ENCODE measurements at places on chromosomes 1 and 21.

DNA sequence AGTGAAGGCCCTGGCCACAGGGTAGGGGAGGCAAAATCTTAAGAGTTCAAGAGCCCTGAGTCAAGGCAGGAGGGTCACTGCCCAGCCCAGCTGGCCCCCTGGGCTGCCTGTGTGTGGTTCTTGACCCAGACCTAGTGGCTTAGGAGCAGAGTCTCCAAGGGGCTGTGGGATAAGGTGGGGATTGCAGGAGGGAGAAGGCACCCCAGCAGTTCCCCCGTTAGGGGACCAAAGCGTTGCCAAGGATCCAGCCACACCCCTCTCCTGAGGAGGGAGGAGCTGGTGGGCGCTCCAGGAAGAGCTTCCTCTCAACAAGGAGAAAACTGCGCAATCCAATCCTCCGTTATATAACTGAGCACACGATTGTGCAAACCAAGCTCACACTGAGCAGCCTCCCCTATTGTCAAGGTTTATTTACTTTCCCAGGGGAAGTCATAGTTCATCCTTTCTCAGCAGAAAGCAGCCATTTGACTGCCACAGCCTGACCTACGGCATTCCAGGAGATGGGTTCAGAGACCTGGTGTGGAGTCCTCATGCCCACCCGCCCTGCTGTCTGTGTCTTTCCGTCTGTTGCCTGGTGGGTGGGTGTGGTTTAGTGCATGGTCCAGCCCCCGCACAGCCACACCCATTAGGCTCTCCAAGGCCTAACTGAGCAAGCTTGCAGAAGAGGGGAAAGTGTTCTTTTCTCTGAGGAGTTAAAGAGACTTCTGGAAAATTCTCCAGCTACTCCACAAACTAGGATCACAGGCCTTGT lies 3.5 kb downstream of the EPHX1 start:
- DNase-seq, result peak; percentile 81

DNA sequence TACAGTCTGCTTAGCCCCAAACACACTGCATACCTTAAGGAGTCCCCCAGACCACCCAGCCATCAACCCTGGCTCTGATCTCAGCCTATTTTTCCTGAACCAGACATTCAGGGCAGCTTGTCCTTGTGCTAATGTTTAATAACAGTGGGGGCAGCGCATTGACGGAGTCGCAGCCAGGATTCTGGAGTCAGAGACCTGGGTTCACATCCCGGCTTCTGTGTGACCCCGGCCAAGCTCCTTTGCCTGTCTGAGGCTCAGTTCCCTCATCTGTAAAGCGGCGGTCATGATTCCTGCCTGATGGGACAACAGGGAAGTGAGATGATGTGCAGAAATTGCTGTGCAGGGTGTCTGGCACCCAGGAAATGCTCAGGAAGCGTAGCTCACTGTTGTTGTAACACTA lies 63.1 kb downstream of the MATN1 start:
- no peak for DNase-seq

- DNase-seq, result no peak
These were observed 17.0 kb downstream of the AGT start for GRCh38 chr1:230696722-230697437.

GRCh38 chr1:86183810-86184209 lies 27.2 kb upstream of the COL24A1 start:
- no peak for DNase-seq

GRCh38 chr1:245962453-245962852 lies 544.6 kb downstream of the SMYD3 start:
- no peak for DNase-seq

GRCh38 chr1:74053407-74053806 lies 144.6 kb downstream of the LRRIQ3 start:
- DNase-seq, result no peak

- DNase-seq, result no peak
These were observed 49.2 kb upstream of the ATP5PO start for GRCh38 chr21:33964706-33965325.

DNA sequence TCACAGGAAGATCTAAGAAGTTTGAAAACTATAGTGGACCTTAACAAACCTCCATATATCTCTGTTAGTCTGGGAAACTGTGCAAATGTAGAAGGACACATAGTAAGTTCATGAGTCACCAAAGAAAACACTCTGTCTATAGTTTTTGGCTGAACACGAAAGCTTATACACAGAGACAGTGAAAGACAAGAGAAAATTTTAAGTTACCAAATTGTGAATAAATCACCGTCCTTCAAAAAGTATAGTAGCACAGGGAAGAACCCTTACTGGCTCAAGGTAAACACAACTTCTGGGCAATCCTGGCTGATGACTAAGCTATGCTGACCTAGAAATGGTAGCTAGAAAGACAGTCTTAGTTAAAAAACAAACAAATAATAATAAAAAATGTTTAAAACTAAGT lies 1057.9 kb downstream of the AMY1C start:
- DNase-seq, result no peak

DNA sequence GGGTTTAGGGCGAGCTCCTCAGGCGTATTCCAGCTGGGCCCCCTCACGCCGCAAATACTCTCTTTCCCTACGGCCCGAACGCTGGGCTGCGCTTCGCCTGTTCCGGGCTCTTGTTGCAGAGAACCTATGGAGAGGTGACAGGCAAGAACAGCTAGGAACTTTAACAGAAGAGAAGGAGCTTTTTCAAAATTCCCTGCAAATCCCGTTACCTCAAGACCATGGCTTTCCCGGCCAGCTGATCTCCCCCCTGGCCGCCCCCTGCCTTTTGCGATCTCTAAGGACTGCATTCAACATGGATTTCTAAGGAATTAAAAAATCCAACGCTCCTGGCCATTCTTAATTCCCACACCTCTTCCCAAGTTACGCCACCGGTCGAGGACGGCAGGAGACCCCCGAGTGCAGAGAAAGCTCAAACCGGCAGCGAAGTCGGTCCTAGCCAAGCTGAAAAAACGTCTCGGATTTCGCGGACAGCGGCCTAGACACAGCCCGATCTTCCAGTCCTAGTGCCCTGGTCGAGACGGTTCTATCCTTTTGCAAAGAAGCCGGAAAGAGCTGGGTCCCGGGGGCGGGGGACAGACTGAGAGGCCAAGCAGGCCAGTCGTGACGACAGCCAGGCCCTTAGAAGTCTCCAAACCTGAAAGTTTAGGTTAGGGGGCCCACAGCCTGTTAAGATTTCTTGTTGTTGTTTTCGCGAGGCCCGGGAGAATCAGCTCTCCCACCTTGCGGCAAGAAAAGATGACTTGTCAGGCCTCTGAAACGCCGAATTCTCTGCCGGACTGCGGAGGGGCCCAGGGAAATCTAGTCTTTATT lies 1.1 kb upstream of the TBX15 start:
- no peak for DNase-seq

DNA sequence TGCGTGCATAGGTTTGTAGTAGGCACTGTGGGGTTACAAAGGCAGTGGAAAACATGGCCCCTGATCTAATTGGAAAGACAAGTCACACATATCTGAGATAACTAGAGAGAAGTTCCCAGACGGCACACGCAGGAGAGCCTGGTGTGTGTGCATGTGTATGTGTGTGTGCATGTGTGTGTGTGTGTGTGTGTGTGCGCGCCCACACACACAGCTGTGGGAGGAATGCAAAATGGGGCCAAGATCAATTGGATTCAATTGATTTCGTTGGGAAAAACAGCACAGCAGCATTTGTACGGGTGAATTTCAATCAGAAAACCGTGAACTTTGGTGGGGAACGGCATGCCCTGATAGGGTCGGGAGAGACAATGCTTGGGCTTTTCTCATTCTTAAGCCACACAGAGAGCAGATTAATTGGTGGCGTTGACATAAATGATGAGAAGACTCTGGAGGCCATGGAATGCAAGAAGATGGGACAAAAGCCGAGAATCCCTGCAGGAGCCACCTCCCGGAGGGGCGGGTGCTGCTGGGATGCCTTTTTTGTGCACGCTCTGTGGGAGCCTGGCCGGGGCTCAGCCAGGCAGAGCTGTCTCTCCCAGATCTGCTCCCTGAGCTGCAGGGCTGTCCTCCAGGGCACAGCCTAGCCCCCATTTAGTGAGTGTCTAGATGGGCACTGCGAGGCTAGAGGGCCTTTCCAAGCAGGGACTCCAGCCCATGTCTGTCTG lies 322.0 kb downstream of the CAMTA1 start:
- DNase-seq, result no peak

- no peak for DNase-seq
These were observed 18.5 kb downstream of the LRRC41 start for GRCh38 chr1:46284597-46285564.

- DNase-seq, result no peak
These were observed 2.4 kb upstream of the ELAPOR1 start for GRCh38 chr1:109111386-109112055.

- no peak for DNase-seq
These were observed 53.3 kb downstream of the CD247 start for GRCh38 chr1:167465018-167465417.

- DNase-seq, result peak; percentile 31
These were observed 41.9 kb upstream of the ANGPTL7 start for GRCh38 chr1:11147197-11147770.

- no peak for DNase-seq
These were observed 471.3 kb downstream of the CAMTA1 start for GRCh38 chr1:7256526-7256925.

GRCh38 chr1:241944300-241944699 lies 13.3 kb upstream of the BECN2 start:
- DNase-seq, result no peak

DNA sequence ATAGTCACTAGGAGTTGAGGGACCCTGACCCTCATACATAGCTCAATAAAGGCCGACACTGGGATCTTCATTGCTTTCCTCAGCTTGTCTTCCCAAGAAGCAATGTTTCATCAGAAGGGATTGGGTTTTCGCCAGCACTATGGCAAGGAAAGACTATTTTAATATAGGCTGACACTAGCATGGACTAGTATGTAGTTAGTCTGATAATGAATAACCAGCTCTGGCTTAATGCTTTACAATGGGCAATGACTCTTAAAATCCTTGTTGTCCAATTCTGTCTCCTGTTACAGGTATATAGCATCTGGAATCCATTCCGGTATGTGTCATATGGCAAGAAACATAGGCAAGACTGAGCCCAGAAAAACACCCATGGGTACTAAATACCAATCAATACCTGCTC lies 15.3 kb upstream of the SYT2 start:
- no peak for DNase-seq

DNA sequence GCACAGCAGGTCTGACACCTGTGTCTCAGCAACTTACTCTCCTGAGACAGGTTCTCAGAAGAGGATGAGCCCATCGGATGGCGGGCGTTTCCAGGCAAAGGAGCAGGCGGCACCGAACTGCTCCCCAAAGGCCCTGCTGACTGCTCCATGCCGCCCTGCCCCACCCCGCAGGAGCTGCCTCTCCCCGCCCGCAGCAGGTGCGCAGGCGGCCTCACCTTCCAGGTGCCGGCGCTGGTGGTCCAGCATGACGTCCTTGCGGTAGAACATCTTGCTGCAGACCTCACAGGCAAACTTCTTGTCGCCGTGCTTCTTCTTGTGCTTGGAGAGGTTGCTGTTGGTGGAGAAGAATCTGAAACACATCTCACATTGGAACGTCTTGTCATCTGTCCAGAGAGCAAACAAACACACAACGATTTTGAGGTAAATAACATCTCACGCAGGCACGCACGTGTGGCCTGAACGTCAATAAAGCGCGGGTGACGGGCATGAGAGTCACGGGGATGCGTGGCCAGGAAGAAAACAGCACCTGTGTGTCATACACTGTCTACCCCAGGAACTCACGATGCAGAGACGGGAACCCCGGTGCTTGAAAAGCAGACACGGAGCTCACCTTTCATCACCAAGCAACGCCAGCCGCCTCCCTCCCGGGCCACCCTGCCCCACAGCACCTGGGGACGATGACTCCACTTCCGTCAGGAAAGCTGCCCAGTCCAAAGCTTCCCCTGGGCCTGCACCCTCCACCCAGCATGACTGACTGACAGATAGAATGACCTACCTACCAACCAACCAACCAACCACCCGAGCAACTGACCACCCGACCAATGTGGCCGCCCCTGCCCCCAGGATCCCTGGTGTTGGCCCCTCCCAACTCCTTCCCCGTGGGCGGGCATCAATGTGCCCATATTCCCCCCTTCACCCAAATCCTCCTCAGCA lies 50.9 kb downstream of the PRDM15 start:
- no peak for DNase-seq

GRCh38 chr1:166884040-166884642 lies 8.1 kb upstream of the TADA1 start:
- DNase-seq, result peak; percentile 68

DNA sequence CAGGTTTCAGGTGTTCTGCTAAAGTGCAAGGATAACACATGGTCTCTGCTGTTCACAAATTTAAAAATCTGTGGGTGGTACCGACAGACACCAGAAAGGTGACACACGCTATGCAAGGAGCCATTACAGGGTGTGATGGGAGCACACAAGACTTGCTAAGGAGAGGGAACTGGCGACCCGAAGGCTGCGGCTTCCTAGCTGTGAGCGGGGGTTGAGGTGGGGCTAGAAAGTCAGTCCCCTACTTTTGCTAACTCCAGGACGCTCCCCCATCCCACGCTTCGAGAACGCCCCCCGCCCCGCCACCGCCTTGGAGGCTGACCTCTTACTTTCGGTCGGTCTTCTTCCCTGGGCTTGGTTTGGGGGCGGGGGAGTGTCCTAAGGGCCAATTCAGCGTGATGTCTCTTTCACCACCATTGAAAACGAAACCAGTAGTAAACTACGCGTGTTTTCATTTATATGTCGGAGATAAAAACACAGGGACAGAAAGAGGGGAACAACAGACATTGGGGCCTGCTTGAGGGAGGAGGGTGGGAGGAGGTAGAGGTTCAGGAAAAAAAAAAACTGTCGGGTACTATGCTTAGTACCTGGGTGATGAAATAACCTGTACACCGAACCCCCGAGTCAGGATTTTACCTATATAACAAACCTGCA lies 1.1 kb downstream of the CKS1B start:
- peak; percentile 27 for DNase-seq

- DNase-seq, result no peak
These were observed 13.9 kb upstream of the SCMH1 start for GRCh38 chr1:41255978-41256377.

- peak; percentile 54 for DNase-seq
These were observed 98.0 kb downstream of the WDR4 start for GRCh38 chr21:42781150-42781970.

DNA sequence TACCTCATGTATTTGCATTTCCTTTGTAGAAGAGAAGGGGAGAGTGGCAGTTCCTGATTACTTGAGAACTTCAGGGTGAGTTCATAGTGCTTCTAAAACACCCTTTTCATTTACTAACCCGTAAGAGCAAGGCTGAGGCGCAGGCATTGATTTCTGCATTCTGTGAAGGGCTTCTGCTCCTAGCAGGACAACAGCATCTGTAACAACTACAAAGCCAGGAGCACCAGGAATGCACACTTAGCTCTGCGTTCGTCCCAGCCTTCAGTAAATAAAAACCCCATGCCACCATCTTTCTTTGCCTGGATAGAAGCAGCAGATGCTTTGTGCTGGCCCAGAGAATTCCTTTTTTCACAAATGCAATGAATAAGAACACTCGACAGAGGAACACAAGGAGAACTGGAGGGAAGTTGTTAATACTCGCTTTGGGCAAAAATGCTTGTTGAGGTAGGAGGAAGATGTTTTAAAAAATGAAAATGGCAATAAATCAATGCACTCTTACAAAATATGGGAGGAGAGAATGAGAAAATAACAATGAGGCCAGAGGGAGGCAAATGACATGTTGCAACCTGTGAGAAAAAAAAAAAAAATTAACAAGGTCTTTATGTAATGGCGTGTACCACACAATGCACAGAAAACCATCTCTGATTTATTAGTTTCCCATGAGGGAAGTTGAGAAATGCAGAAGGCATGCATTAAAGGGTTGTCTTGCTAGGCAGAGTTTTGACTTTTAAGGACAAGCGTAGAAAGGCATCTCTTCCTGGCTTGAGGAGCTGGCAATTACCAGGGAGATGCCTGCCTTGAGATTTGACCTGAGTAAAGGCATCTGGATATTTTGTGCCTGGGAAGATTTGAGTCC lies 418.8 kb downstream of the DISC1 start:
- DNase-seq, result peak; percentile 72

- peak; percentile 58 for DNase-seq
These were observed 15.7 kb upstream of the GLIS1 start for GRCh38 chr1:53754484-53755312.

All from NCI-H146 (cell line).